ENCODE measurements at places on chromosomes 1 and 21.

GRCh38 chr1:87239997-87240605 lies 88.6 kb upstream of the LMO4 start:
- no peaks in the 10 kb centered on the region for H3K27me3 ChIP-seq
- no peak overlapping the region for H3K4me3 ChIP-seq
- no peak overlapping the region for H3K27ac ChIP-seq
- no peaks in the 10 kb centered on the region for H3K4me1 ChIP-seq
- no peak for DNase-seq

DNA sequence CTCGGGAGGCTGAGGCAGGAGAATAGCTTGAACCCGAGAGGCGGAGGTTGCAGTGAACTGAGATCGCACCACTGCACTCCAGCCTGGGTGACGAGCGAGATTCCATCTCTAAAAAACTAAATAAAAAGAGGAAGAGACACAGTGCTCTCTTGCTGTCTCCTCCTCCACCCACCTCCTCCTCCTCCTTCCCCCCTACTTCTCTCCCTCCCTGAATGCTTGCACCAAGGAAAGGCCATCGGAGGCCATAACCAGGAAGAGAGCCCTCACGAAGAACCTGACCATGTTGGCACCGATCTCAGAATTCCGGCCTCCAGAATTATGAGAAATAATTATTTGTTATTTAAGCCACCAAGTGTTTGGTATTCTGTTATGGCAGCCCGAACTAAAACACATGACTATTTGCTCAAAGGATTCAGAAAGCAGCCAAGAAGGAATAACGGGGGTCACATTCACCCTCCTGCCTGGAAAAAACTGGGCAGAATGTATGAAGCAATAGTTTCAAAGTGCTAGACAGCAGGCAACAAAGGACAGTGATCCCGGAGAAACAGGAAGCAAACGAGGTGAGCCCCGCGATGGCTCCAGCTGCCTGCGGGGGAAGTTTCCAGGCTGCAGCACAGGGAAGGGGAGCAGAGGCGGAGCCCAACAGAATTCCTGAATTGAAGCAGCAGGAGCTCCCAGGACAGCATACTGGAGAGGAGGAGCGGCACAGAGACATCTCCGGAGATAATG lies 35.8 kb downstream of the LDLRAD1 start:
- H3K27ac ChIP-seq, result no peak overlapping the region
- H3K4me3 ChIP-seq, result no peak overlapping the region
- DNase-seq, result no peak
- H3K27me3 ChIP-seq, result no peaks in the 10 kb centered on the region

- no peaks in the 10 kb centered on the region for H3K27me3 ChIP-seq
- no peaks in the 10 kb centered on the region for H3K4me1 ChIP-seq
- H3K36me3 ChIP-seq, result no peaks in the 10 kb centered on the region
- no peak for DNase-seq
These were observed 16.0 kb downstream of the CHD5 start for GRCh38 chr1:6163973-6164617.

DNA sequence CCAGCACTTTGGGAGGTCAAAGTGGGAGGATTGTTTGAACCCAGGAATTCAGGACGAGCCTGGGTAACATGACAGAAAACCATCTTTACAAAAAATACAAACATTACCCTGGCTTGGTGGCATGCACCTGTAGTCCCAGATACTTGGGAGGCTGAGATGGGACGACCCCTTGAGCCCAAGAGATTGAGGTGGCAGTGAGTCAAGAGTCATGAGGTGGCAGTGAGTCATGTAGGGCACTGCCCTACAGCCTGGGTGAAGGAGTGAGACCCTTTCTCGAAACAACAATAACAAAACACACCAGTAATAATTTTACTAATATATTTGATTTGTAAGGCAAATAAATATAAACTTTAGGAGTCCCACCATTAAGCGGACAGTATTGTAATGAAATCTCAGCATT lies 1906.2 kb downstream of the NCAM2 start:
- no peaks in the 10 kb centered on the region for H3K4me1 ChIP-seq
- H3K4me3 ChIP-seq, result no peak overlapping the region
- DNase-seq, result no peak
- H3K27ac ChIP-seq, result no peak overlapping the region

DNA sequence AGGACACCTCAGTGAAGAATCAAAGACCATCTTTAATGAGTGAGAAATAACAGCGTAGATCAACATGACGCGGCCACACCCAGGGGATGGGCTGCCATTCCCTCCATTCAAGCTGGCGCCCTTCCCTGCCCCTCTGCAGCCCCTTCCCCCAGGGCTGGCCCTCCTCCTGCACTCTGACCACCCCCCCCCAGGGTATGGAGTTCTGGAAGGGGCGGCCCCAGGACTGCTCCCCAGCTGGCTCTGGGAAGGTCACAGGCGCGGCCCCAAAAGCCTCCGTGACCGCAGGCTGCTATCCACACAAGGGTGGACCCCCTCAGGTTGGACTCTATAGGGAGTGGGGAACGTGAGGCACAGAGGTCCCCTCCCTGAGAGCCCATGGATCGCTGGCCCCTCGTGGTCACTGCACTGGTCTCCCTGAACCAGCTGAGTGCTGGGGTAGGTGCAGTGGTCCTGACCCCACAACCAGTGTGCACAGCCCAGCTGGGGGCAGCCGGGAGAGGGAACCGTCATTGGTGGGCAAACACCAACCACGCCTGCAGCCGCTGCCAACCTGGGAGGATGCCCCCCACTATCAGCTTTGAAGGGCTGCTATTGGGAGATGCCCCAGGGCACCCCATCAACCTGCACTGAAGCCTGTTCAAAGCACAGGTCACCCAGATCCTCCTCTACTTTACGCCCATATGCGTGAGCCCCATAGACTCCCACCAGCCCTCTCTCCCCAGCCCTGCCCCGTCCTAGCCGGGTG lies 16.1 kb upstream of the GPR153 start:
- H3K27ac ChIP-seq, result no peak overlapping the region
- H3K36me3 ChIP-seq, result no peaks in the 10 kb centered on the region
- H3K27me3 ChIP-seq, result no peaks in the 10 kb centered on the region
- no peak for DNase-seq
- no peak overlapping the region for H3K4me3 ChIP-seq
- H3K4me1 ChIP-seq, result no peaks in the 10 kb centered on the region

DNA sequence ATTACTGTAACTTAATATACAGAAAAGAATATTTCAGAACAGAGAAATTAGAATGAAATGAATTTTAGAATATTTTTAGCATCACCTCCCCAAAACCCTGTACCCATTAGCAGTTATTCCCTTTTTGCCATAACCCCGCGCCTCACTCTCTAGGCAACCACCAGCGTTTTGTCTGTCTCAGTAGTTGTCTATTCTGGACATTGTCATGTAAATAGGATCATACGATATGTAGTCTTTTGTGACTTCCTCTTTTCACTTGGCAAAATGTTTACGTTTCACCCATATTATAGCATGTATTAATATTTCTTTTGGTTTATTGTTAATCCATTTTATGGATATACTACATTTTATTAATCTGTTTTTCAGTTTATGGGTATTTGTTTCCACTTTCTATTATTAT lies 24.9 kb downstream of the SOAT1 start:
- no peaks in the 10 kb centered on the region for H3K36me3 ChIP-seq
- DNase-seq, result no peak
- no peak overlapping the region for H3K4me3 ChIP-seq

- H3K4me3 ChIP-seq, result no peak overlapping the region
- H3K4me1 ChIP-seq, result no peaks in the 10 kb centered on the region
- H3K27ac ChIP-seq, result no peak overlapping the region
- DNase-seq, result no peak
These were observed 116.9 kb downstream of the HLCS start for GRCh38 chr21:36849461-36850105.

DNA sequence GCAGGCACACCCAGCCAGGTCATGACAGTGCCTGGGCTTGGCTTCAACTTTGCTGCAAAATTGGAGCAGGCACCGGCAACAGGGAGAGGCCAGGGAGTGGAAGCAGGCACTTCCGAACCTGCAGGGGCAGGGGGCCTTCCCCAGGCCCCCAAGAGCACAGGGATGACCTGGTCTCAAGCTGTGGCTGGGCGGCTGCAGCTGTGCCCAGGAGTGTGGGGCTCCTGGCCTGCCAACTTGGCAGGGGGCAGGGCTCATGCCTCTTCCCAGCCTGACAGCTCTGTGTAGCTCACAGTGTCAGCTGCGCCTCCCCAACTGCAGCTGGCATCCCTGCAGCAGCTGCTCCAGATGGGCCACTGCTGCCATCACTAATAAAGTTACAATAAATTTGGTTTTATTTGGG lies 51.5 kb upstream of the SCYL3 start:
- no peaks in the 10 kb centered on the region for H3K36me3 ChIP-seq
- no peak overlapping the region for H3K4me3 ChIP-seq
- no peak for DNase-seq
- no peaks in the 10 kb centered on the region for H3K4me1 ChIP-seq
- H3K27me3 ChIP-seq, result no peaks in the 10 kb centered on the region

GRCh38 chr21:39647476-39647875 lies 34.7 kb downstream of the B3GALT5 start:
- no peaks in the 10 kb centered on the region for H3K36me3 ChIP-seq
- H3K27ac ChIP-seq, result no peak overlapping the region
- H3K4me1 ChIP-seq, result no peaks in the 10 kb centered on the region

GRCh38 chr1:20115916-20116315 lies 3.4 kb downstream of the PLA2G2D start:
- H3K27me3 ChIP-seq, result peaks cover 4% of the 10 kb centered on the region
- H3K4me1 ChIP-seq, result no peaks in the 10 kb centered on the region

- H3K27ac ChIP-seq, result no peak overlapping the region
- H3K36me3 ChIP-seq, result no peaks in the 10 kb centered on the region
- H3K27me3 ChIP-seq, result no peaks in the 10 kb centered on the region
- no peaks in the 10 kb centered on the region for H3K4me1 ChIP-seq
- no peak for DNase-seq
These were observed 20.9 kb downstream of the HLCS start for GRCh38 chr21:36945496-36946138.

DNA sequence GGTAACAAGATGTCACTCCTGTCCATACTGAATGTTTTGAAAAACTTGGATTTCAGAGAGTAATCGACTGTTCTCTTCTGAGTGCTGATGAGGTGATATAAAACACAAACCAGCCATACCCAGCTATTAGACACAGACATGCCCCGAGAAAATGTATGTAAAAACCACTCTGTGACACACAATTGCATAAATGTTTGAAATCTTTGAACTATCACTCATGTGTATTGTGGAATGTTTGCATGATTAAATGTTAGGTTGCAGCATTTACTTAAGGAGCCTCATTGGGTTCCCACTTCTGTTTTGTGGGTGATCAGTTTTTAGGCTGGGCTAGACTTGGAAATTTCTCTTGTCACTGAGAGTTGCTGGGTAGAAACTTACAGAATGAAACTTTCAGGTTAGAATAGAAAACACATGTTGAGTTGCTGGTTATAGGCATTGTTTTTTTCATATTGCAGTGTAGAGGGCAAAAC lies 270.4 kb upstream of the B3GALT2 start:
- no peaks in the 10 kb centered on the region for H3K36me3 ChIP-seq
- H3K4me1 ChIP-seq, result peaks cover 5% of the 10 kb centered on the region
- peak overlapping the region; percentile 48 for H3K27ac ChIP-seq
- no peak for DNase-seq
- no peaks in the 10 kb centered on the region for H3K27me3 ChIP-seq
- H3K4me3 ChIP-seq, result no peak overlapping the region

DNA sequence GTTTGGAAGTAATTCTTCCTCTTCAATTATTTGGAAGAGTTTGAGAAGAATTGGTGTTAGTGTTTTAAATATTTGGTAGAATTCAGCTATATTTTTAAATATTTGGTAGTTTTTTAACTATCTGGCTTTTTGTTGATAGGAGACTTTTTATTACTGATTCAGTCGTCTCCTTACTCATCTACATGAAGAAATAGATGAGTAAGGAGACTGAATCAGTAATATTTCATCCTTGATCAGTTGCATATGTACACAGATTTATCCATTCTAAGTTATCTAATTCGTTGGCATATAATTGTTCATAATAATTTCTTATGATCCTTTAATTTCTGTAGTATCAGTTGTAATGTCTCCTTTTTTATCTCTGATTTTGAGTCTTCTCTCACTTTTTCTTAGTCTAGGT lies 224.1 kb downstream of the GPR52 start:
- no peak for DNase-seq
- H3K4me1 ChIP-seq, result no peaks in the 10 kb centered on the region
- H3K27me3 ChIP-seq, result no peaks in the 10 kb centered on the region
- no peak overlapping the region for H3K4me3 ChIP-seq
- no peak overlapping the region for H3K27ac ChIP-seq

GRCh38 chr1:206439205-206439604 lies 31.1 kb upstream of the IKBKE start:
- no peak overlapping the region for H3K27ac ChIP-seq
- H3K4me3 ChIP-seq, result no peak overlapping the region
- DNase-seq, result no peak
- H3K27me3 ChIP-seq, result no peaks in the 10 kb centered on the region
- no peaks in the 10 kb centered on the region for H3K4me1 ChIP-seq

- no peak overlapping the region for H3K27ac ChIP-seq
- no peaks in the 10 kb centered on the region for H3K4me1 ChIP-seq
- H3K4me3 ChIP-seq, result no peak overlapping the region
- H3K36me3 ChIP-seq, result no peaks in the 10 kb centered on the region
- no peak for DNase-seq
- no peaks in the 10 kb centered on the region for H3K27me3 ChIP-seq
These were observed 11.9 kb downstream of the DYRK3 start for GRCh38 chr1:206647224-206647623.

DNA sequence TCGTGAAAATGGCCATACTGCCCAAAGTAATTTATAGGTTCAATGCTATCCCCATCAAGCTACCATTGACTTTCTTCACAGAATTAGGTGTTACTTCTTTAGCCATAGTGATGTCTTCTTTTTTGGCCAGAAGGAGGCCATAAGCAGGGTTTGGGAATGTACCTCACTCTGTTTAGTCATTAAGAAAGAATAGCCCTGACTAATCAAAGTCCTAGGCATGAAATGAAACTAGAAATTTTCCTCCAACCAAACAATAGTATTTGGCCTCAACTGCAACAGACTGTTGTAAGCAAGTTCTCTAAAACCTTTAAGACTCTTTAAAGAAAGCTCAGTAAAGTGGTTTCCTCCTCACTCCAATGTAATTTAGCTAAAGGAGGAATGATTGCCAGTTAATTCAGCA lies 163.9 kb downstream of the AKT3 start:
- peaks cover 4% of the 10 kb centered on the region for H3K36me3 ChIP-seq
- H3K27me3 ChIP-seq, result no peaks in the 10 kb centered on the region
- no peak overlapping the region for H3K4me3 ChIP-seq
- DNase-seq, result no peak
- no peaks in the 10 kb centered on the region for H3K4me1 ChIP-seq
- H3K27ac ChIP-seq, result no peak overlapping the region

DNA sequence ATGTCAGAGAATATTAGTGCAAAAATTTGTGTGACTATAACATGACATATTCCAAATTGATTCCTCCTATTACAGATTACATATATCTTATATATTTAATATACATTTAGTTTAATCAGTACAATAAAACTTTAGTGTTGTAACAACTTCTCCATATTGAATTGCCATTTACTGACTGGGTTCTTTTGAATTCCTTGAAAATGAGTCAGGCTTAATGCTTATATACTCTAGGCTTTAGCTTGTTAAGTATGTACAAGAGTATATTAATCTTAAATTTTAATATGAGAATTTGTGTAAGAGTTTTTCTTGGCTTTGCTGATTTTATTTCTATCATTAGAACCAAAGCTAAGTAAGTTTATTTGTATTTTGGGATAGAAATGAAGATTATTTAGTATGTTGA lies 40.3 kb downstream of the XPR1 start:
- H3K27ac ChIP-seq, result no peak overlapping the region
- DNase-seq, result no peak
- peaks cover 4% of the 10 kb centered on the region for H3K36me3 ChIP-seq
- no peaks in the 10 kb centered on the region for H3K27me3 ChIP-seq
- H3K4me3 ChIP-seq, result no peak overlapping the region
- H3K4me1 ChIP-seq, result no peaks in the 10 kb centered on the region
